GM18507 (cell line): ENCODE measurements at places on chromosomes 1 and 21.

- no peak for DNase-seq
These were observed 556.4 kb downstream of the KIF26B start for GRCh38 chr1:245710961-245711903.

DNA sequence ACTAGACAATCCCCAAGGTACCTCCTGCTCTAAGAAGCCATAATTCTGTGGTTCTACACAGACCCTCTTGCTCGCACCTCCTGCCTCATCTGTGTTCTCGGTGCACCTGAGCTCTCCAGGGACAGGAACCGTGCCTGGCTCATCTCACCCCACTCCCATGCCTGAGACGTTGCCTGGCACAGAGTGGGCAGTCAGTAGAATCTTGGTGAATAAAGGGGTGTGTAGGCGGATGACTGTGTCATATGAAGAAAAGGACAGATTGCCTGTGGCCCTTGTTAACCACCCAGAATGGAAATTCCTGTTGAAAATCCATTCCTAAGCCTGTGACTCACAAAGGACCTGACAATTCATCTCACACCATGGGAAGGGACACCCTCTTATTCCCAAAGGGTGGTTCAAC, 92.9 kb downstream of the KCNN3 start:
- no peak for DNase-seq

GRCh38 chr21:39142972-39143371, 40.3 kb downstream of the PSMG1 start:
- DNase-seq = no peak

- DNase-seq = no peak
These were observed 5.6 kb downstream of the WRAP73 start for GRCh38 chr1:3644273-3644672.

- no peak for DNase-seq
These were observed 4.4 kb downstream of the ACBD3 start for GRCh38 chr1:226181996-226182714.

DNA sequence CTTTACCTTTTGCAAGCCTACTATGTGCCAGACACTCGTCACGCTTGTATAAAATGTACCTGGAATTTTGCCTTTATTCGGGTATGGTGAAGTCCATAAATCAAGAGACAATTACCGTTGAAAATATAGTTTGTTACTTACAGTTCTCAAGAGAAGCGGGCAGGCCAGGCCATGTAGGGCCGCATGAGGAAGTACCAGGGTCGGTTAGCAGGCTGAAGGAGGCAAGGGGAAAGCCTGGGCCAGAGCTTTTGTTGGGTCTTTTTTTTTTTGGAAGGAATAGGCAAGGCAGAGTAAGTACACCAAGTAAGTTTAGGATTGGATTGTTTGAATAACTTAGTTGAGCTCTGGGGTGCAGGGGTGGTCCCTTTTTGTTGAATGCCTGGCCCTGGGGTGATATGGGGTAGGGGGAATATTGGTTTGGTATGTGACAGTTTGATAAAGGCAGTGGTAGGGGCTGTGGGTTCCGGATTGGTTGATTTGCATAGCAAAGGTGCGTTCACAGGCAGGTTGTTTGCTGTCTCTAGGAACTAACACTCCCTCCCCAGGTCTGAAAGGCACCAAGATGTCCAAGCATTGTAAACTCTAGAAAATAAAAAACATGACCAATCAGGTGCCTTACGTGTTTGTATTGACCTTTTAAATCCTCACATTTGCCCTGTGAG, 80.7 kb downstream of the KAZN start:
- no peak for DNase-seq

GRCh38 chr1:200642481-200642880, 21.9 kb upstream of the KIF14 start:
- no peak for DNase-seq

DNA sequence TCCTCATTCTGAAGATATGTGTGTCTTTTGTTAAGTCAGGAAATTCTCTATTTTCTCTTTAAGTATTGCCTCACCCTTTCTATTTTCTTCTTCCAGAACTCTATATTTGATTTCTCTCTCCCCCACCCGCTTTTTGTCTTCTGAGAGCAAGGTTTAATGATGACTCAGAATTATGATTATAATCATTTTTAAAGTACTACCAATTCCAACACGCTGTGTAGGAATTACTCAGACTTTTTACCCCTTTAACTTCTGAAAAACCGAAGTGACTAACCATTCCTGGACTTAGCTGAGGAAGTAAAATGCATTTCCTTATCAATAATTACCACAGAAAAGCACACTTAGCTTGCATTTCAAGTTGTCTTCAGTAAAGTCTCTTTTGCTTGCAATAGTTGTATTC, 20.8 kb upstream of the SCYL3 start:
- no peak for DNase-seq

GRCh38 chr1:168792142-168792541, 63.1 kb upstream of the DPT start:
- no peak for DNase-seq

- DNase-seq = no peak
These were observed 86.0 kb downstream of the LRRC53 start for GRCh38 chr1:74426208-74426937.

GRCh38 chr21:40291560-40291959, 424.3 kb downstream of the PCP4 start:
- DNase-seq = no peak

GRCh38 chr1:31755197-31755611, 8.9 kb downstream of the ADGRB2 start:
- no peak for DNase-seq

DNA sequence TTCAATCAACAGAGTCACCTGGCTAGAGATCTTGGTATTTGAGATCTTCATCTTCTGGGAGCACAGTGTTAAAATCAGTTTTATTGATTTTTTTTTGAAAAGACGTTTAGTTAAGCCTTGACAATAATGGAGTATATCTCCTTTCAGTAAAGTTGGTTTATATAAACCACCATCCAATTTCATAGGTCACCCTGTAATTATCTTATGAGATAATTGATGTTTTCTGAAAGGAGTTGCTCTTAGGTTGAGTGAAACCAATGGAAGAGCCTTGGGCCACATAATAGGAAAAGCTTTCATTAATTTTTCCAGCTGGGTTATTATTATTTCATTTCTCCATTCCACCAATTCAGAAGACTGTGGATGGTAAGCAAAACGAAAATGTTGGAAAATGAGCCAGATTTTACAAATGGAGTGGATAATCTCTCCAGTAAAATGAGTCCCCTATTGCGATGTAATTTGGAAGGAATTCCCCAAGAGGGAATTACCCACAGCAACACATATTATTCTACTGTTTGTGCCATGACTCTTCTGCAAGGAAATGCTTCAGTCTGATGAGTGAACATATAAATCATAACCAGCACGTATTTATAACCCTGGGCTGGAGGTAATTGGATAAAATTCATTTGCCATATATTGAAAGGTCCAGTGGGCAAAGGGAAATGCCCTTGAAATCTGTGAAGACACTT, 46.2 kb upstream of the TINAGL1 start:
- DNase-seq = no peak

- DNase-seq = no peak
These were observed 35.6 kb upstream of the ERG start for GRCh38 chr21:38533887-38534286.

DNA sequence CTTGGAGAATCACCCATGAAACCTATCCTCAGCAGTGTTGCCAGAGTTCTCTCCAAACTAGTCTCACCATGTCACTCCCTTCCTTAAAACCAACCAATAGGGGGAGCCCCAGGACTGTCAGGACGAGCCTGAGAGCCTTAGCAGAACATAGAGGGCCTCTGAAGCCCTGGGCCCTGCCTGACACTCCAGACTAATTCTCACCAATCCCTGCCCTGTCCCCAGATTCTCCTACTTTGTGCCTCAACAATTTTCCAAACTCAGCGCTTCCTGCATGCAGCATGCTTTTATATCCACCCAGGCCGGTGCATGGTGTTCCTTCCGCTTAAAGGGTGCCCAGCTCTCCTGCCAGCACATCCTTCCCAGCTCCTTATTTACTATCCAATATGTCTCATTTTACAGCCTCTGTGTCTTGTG, 42.7 kb downstream of the HSD3B1 start:
- DNase-seq = no peak

DNA sequence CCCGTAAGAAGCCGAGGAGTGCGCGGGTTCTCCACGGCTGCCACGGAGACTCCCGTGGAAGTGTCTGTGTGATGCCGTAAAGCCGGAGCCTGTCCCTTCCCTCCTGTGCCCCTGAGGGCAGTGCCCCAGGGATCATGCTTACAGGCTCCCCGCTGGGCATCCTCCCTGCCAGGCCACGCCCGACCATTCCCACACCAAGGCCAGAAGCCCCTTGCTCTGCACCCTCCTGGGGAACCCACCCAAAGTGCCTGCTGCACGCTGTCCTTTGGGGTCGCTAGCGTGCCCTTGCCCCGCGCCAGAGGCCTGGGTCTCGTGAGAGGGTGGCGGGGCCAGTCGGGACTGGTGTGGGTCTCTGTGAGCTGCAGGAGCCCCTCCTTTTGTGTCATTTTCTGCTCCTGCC, 228.5 kb upstream of the C1orf174 start:
- no peak for DNase-seq

GRCh38 chr1:10250663-10251062, 40.3 kb downstream of the KIF1B start:
- DNase-seq = no peak

GRCh38 chr21:45401916-45402900, 2.8 kb upstream of the COL18A1 start:
- no peak for DNase-seq

- no peak for DNase-seq
These were observed 65.6 kb downstream of the GRIK3 start for GRCh38 chr1:36968730-36969129.

GRCh38 chr1:37797750-37798345, 4.2 kb downstream of the MANEAL start:
- DNase-seq = no peak

- no peak for DNase-seq
These were observed 9.6 kb downstream of the ENSA start for GRCh38 chr1:150619576-150620509.

GRCh38 chr1:58841455-58841854, 57.6 kb upstream of the JUN start:
- DNase-seq = no peak

- DNase-seq = no peak
These were observed 773 bp downstream of the CHD1L start for GRCh38 chr1:147243228-147243685.

DNA sequence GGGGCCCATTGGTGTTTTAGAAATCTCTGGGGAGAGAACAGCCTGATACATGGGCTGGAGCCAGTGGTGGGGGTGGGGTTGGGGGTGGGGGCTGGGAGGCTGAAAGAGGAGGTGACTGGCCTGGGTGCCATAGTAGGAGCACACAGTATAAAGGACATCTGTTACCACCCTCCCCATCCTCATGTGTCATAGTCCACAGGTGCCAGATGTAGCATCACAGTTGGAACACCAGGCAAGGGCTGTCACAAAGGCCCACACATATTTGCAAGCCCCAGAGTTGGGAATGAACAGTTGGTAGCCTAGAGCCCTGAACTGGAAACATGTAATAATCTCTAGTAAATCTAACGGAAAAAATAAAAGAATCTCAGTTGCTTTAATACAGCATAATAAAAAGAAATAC, 55.1 kb upstream of the CR2 start:
- no peak for DNase-seq

GRCh38 chr1:22053861-22054770, 1.6 kb downstream of the CDC42 start:
- DNase-seq = no peak

DNA sequence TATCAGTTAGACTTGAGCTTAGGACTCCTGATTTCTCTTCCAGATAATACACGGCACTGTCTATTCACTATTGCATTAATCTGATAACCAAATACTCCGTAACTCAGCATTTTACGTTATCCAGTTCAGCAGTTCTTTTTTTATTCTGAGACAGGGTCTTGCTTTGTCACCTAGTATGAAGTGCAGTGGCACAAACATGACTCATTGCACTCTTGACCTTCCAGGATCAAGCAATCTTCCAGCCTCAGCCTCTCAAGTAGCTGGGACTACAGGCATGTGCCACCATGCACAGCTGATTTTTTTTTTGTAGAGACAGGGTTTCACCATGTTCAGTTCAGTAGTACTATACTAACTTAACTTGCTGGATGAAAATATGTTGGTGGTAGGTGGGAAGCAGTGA, 156.4 kb downstream of the PATJ start:
- no peak for DNase-seq

DNA sequence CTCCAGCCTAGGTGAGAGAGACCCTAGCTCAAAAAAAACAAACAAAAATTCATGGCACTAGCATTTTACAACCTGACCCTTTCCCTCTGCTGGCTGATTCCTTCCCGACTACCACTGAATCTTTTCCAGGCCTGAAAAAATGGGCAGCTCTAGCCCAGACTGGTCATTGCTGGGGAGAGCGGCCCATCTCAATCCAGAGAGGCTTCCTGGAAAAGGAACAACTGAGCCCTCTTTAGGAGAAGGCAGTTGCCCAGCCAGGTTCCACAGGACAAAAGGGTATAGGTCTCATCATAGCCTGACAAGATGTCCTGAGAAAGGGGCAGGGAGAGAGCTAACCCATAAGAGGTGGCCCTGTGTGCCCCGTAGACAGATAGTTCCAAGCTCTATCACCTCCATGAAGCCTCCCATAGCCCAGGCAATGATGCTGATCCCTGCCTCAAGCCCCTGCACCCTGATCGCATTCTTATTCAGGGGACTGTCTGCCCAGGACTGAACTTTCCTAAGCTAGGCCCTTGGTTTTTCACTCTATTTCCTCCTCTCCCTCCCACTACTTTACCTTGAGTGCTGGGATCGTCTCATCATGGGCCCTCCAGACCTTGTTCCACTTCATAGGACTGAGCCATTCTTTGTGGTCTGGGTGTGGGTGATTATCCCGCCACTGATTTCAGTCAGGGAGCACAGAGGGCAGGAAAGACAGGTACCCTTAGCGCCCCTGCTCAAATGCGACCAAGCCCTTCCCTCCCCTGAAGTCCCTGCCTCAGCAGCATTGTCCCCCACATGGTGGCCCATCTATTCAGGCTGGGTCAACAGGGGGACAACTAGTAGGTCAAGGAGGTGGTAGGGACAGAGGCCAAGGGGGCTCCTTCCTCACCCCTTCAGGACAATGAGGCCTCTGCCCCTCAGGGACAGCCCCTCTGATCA, 18.2 kb downstream of the RHBG start:
- no peak for DNase-seq

GRCh38 chr1:158117854-158118704, 62.6 kb upstream of the CD1D start:
- no peak for DNase-seq

DNA sequence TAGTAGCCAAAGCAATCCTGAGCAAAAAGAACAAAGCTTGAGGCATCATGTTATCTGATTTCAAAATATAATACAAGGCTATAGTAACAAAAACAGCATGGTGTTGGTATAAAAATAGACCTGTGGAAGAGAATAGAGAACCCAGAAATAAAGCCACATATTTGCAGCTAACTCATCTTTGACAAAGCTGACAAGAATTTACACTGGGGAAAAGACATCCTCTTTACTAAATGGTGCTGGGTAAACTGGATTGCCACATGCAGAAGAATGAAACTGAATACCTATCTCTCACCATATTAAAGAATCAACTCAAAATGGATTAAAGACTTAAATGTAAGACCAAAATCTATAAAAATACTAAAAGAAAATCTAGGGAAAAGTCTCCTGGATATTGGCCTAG, 59.5 kb upstream of the CD55 start:
- DNase-seq = no peak

- no peak for DNase-seq
These were observed 81.1 kb downstream of the SIK1 start for GRCh38 chr21:43345746-43346409.
